ENCODE measurements at places on chromosomes 4 and X.

- DNase-seq: no peak
Measured at GRCh38 chr4:184427687-184428086, 46.7 kb downstream of the IRF2 start.

DNA sequence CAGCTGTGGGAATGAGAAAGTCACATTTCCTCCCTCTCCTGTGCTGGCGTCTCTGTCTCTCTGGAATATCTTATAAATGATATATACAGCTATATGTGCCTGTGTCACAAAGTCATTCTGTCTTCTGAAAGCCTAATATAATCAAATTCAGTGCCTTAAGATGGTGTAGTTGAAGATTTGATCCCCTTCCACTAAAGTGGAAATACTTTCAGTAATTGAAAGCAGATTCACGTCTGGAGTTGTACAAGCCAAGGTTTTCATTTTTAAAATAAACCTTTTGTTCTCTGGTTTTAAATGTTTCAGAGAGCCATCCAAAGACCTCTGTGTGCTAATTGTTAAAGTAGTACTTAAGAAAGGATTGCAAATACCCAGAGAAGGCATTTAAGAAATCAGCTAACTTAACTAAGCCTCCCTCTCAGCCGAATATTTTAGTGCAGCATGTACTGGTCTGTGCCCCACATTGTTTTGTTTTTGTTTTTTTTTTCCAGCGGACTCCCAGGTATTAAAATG, 206.8 kb downstream of the TENM3 start:
- DNase-seq: no peak

- DNase-seq: no peak
Measured at GRCh38 chr4:36872679-36873078, 371.9 kb upstream of the NWD2 start.

GRCh38 chr4:147589586-147589985, 27.6 kb upstream of the TMEM184C start:
- DNase-seq: no peak

DNA sequence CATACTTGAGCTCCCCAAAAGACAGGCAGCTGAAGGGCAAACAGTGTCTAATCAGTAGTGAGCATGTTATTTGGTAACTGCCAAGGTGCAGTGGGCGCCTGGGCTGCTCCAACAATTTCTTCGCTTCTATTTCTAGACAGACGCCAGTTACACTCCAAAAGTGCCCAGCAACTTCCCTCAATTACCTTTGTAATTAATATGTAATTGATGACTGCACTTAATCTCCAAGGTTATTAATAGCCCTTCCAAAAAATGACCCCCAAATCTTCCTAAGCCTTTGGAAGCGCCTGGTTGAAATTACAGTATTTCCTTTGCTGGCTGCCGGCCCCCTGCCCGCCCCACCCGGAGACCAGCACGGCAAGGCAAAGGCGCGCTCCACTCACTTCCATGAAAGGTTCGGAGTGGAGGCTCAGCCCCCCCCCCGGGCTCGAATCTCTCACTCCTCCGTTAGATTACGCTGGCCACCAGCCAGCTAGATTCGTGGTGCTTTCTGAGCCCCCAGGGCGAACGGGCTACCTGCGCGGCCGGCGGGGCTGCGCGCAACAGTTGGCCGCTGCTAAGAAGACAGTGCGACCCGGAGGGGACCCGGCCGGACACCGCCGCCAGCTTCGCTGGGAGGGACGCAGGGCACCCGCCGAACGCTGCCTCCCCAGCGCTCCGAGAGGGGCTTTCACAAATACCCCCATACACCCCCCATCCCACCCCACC, 1.9 kb downstream of the GPC4 start:
- no peak for DNase-seq

DNA sequence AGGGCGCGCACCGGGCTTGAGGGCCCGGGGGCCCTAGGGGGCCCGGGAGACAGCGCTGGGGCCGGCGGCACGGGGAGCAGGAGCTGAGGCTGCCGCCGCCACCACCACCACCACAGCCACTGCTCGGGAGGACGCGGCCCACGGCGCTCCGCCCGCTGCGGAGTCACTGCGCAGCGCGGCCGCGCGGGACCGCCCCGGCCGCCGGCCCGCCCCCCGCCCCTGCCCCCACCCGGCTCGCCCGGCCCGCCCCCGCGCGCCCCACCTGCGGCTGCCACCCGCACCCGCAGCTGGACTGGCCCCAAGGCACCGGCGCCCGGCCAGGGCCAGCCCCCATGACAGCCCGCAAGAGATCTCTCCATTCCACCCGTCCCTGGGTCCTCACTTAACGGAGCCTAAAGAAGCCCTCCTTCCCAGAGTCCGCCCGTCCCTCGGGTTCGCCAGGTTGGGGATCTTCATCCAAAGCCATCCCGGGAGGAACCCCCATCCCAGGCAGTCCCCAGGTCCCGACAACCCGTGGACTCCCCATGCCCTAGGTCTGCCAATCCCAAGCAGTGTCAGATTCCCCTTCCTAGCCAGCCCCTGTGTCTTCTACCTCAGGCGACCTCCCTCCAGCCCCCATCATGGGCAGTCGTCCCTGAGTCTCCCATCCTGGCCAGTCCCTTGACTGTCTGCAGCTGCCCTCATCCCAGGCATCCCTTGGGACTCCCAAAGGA, 40.0 kb upstream of the IQSEC2 start:
- DNase-seq: no peak

- DNase-seq: no peak
Measured at GRCh38 chr4:105400901-105401677, 72.8 kb downstream of the PPA2 start.

- DNase-seq: no peak
Measured at GRCh38 chrX:72081605-72082320, 50.0 kb downstream of the RTL5 start.

GRCh38 chr4:122863639-122864038, 37.0 kb downstream of the FGF2 start:
- no peak for DNase-seq

- no peak for DNase-seq
Measured at GRCh38 chrX:46662188-46662958, 88.8 kb downstream of the CHST7 start.

- no peak for DNase-seq
Measured at GRCh38 chrX:101025126-101025525, 26.8 kb downstream of the TRMT2B start.

GRCh38 chrX:65811558-65812228, 144.2 kb downstream of the MSN start:
- no peak for DNase-seq

DNA sequence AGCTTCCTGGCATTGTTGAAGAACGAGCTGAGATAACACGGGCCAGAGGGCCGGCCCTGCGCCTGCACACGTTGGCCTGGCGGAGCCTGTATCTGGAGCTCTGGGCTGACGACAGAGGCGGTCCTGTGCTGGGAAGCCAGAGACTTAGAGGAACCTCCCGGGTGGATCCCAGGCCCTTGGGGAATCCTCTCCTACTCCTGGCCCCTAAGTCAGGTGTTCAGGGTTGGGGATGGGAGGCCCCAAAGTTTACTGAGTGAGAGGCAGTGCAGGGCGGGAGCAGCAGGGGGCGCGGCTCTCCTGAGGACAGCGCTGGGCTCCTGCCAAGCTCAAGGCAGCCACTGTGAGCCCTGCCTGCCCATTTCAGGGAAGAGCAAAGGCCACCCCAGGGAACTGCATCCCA, 2.5 kb upstream of the HTRA3 start:
- peak; percentile 49 for DNase-seq

GRCh38 chrX:153900831-153901752, 3.4 kb upstream of the AVPR2 start:
- DNase-seq: peak; percentile 60

- no peak for DNase-seq
Measured at GRCh38 chrX:154444755-154445246, 860 bp downstream of the FAM50A start.

DNA sequence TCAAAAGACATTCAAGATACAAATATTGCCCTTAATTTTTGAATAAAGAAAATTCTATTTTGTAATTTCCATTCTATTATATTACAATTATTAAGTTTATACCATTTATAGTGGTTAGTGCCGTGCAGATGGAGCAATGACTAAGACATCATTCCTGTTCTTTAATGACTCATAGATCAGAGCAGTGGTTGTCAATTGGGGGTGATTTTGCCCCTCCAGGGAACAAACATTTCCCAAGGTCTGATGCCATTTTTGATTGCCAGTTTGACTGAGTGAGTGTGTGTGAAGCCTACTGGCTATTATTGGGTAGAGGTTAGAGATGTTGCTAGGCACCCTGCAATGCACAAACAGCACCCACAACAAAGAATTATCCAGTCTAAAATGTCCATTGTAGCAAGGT, 97.9 kb upstream of the DDIT4L start:
- DNase-seq: no peak

DNA sequence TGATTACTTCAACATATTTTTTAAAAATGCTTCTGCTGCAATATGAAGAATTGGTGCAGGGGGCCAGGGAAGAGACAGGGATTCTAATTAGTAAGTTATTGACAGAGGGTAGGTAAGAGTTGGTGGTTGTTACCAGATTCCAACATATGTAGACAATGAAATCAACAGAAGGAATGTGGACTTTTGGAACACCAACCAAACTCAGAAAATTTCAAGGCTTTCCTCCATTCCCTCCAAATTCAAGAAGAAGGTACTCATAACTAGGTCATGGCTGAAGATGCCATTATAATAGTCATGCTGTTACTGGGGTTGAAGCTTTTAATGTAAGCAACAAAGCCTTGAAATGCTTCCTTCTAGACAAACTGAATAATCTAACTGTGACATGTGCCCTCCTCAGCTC, 22.9 kb upstream of the CXCL13 start:
- DNase-seq: no peak

DNA sequence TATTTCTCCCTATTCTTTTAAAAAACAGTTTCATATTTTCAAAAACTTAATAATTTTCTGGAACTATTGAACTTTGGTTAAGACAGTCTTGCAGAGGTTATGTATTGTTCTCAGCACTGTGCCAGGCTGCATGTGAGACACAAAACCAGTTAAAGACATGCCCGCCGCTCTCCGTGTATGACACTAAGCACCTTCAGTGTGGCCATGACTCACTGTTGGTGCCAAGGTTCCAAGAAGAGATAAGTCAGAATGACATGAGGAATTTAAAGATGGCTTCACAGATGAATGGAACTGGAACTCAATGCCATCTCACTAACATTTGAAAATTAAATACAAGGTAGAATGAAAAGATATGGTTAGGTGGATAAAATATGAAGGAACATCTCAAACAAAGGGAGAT, 525.5 kb upstream of the ZFP42 start:
- DNase-seq: no peak

GRCh38 chr4:123616951-123617461, 220.4 kb downstream of the SPRY1 start:
- DNase-seq: peak; percentile 0

- DNase-seq: peak; percentile 3
Measured at GRCh38 chr4:117134386-117134785, 49.0 kb upstream of the TRAM1L1 start.

DNA sequence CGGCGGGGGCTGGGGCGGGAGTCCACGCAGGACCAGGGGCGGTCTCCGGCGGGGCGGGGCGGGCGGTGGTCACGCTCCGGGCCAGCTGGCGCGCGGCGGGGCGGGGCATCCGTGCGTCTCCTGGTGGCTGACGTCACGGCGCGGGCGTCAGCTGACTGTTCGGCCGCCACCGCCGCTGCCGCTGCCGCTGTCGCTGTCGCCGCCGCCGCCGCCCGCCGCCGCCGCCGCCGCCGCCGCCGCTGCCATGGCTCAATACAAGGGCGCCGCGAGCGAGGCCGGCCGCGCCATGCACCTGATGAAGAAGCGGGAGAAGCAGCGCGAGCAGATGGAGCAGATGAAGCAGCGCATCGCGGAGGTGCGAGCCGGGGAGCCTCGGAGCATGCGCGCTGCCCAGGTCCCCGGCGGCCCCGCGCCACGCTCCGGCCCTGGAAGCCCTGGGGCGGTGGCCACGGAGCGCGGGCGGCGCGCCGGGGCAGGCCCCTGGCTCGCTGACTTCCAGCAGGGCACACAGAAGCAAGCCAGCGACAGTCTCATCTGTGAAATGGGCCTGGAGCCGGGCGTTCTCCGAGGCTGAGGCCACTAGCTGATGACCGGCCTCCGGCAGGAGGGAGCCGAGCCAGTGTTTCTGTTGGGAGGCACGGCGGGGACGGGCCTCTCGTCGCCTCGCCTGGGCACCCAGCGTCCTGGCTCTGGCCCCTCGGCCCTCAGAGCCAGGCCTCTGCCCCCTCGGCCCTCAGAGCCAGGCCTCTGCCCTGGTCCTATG, at the start of gene FAM50A:
TSS of gene FAM50A (plus strand) at position 150 of the 763 bp plus-strand sequence. CDS start at position 245, 95 bp downstream.
- peak; percentile 50 for DNase-seq

DNA sequence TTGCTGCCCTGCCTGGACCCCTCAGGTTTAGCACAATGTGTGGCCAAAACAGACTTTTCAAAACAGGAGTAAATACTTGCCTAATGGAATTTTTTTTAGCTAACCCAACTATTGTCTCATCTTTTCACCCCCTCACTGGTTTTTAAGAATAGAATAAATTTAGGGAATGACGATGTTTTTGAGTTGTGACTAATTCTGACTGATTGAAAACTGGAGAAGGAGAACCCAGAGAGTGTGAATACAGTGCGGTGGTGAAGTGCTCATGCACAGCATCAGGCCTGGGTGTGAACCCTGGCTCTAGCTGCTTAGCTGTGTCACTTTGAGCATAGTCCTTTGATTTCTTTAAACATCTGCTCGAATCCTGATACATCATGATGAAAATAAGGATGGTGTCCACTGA, 10.5 kb downstream of the ANTXR2 start:
- DNase-seq: no peak

DNA sequence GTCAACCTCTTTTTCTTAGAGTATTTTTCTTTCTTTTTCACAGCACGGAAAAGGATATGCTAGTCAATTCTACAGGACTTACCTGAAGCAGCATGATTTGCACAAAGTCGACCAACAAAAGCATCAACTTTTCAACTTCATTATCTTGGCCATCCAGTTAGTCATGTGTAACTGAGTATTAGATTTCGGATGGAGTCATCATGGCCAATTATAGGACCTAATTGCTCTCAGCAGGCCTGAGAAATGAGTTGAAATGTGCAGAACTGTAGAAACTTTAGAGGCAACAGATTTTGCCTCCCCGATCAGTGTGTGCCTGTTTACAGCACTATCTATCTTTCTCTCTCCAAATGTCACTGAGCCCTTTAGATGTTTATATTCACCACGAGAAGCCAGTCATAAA, 41.0 kb downstream of the PCDH10 start:
- no peak for DNase-seq

DNA sequence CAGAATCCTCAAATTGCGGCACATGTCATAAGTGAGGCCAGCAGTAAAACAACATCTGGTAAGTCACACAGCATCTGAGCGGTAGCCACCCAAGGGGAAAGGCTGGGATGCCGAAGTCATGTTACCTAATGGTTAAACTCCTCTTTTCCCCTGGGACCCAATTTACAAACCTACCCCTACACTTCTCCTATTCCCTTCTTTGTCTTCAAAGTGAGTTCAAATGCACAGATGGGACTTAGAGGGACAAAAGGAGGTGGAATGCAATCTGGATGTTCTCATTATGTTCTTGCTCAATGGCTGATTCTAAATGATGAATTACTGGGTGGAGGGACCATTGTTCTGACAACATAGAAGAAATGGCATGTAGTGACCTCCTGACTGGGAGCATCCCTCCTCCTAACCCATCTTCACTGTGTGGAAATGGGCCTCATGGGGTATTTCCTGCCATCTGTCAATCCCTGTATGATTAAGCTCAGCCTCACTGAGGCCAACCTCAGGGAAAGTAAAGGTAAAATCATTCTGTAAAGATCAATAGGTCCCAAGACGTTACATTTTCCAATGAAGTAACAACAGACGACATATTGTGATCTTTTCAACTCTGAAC, 8.5 kb downstream of the CD40LG start:
- DNase-seq: no peak
